ENCODE measurements at places on chromosomes 7 and 10.
A peak's percentile ranks its signal among the peaks of the same experiment; 100 is the strongest.

DNA sequence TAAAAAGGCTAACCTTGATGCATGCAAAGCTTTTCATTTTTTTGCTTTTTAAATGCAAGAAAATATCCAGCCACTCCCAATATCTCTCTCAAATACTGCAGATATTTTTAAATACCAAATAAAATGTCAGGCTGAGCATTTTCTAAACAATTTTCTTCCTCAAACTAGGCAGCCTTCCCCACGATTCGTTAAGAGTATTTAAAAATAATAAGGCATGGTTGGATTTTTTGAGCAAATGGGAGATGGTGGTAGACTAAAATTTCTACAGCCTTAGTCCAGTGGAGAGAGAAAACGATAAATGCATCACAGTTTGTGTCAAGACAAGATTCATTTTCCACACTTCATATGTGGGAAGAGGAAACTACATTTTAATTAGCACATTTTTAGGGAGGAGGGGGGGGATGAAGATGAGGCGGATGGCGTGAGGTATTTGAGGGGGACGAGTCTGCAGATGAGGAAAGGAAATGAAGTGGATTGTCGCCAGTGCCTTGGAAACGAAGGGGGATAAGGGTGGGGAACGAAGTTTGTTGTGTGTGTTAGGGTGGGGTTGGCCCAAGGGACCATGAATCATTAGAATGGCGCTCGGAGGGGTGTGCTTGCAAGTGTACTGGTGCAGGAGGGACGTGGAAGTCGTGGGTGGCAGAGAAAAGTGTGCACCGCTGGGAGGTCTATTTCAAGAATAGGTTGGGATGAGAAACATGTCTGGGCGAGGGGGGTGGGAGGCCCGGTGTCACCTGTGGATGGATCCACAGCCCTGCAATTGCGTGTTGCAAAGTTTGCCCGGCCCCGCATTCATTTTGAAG lies 1.2 kb upstream of the ADD3 start:
- DNase-seq: peak; percentile 67

DNA sequence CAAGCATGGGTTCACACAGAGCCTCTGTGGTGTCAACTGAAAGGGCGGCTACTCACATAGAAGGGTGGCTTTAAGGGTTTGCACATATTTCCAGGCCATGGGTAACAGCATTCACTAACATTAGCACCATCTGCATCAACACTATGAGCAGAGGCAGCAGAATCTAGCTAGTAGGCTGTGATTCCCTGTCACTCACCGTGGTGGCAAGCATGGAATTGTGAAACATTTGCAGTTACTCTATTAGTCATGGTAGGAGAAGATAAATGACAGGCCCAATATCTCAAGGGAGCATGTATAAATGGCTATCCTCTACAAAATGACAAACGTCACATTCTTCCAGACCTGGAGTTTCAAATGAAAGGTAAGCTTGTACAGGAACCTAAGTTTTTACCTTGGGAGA lies 32.2 kb upstream of the CUBN start:
- DNase-seq: no peak

DNA sequence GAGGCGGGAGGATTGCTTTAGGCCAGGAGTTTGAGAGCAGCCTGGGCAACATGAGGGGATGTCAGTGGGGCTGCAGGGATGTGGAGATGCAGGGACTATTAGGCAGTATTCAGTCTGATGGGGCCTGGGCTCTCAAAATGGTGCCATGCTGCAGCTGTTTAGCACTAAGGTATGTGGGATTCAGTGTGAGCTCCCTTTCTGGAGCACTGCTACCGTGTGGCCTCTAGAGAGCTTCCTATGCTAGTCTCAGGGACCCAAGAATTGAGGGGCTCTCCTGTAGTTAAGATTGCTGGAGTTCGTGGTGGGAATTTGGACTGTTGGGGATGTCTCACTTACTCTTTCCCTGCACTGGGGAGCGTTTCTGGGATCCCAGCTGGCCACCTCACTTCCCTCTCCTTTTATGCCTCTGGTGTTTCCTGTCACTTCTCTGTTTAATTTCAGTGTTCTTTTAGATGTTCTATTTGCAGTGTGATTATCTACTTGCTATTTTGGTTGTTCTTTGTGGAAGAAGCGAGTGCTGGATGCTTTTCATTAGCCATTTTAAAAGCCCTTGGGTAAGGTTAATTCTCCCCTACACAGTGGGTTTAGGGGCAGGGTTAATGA lies 23.4 kb downstream of the LSMEM1 start:
- DNase-seq: no peak

- DNase-seq: no peak
These were observed 926.3 kb downstream of the NRG3 start for GRCh38 chr10:82801289-82801688.

- DNase-seq: no peak
These were observed 336.8 kb downstream of the WDR11 start for GRCh38 chr10:121188005-121188404.

DNA sequence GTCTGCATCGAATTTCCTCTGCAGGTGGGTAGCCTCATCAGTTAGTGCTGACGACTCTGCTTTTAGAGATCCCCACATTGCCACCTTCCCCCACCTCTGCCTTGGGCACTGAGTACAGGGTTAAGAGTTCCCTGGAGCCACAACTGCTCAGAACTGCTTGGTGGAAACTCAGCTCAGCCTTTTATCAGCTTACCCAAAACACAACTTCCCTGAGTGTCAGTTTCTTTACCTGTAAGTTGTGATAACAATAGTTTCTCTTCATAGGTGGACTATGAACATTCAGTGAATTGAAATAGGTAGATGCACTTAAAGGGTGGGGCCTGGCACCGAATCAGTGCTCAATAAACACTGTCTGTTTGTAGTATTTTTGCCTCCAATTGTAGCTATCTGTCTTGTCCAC lies 11.3 kb downstream of the ASB13 start:
- DNase-seq: no peak

DNA sequence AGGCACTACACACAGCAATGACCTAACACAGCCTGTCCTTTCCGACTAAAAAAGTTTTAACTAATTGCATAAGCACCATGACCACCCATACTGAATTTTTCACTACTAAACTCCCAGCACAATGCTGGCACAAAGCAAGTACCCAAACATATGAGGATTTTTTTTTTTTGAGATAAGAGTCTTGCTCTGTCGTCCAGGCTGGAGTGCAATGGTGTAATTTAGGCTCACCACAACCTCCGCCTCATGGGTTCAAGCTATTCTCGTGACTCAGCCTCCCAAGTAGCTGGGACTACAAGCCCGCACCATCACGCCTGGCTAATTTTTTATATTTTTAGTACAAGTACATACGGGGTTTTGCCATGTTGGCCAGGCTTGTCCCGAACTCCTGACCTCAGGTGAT lies 5.1 kb downstream of the UBE2H start:
- DNase-seq: no peak

- DNase-seq: no peak
These were observed 372.6 kb downstream of the GPR158 start for GRCh38 chr10:25547382-25547781.

GRCh38 chr10:22723343-22723779 lies 9.0 kb upstream of the PIP4K2A start:
- no peak for DNase-seq

DNA sequence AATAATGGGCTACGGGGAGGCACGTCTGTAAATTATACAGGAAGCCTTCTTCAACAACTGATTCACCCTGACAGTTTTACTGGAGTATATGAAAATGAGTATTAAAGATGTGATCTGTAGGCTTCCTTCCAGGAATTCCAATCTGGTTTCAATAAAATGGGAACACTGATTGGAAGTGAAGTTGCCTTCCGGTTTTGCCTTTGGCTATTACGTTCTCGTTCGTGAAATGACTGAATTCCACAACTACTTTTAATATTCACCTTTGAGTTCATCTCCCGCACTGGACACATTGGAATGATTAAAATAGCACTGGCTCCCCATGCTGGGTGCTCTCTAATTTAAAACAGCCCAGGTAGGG lies 350.1 kb upstream of the MKI67 start:
- no peak for DNase-seq

DNA sequence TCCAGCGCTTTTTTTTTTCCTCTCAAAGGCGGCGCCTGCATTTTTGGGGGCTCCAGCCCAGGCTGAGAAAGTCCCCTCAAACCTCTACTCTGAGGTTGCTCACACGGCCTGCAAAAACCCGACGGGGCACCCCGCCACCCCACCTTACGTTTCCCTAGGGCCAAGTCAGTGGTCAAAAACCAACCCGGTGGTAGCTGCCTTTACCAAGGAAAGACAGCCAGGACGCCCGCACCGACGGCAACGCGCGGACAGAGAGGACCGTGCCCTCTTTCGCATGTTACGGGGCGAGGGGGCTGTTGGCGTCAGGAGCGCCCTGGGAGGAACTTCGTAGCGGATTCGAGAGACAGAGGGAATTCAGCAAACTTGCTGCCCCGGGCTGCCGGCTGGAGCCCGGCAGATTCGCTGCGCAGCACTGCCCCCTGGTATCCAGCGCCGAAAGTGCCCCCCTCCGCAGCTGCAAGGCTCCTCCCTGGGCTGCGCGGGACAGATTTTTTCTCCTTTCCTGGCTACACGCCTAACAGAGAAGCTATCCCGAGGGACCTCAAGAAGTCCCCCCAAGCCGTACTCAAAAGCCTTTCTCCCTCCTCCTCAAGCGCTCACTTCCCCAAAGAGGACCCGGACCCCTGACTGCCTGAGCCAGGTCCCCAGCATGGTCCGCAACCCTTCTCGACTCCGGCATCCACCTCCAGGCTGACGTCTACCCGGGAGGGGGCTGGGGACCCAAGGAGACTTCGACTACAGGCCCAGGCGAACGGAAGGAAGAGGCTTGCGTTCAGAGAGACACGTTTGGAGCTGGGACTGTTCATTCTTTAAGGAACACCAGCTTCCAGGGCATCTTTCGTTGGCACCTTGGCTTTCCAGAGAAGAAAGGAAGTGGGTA lies 27.7 kb upstream of the VAX1 start:
- peak; percentile 42 for DNase-seq

GRCh38 chr7:1520539-1521234 lies 9.8 kb upstream of the MAFK start:
- peak; percentile 100 for DNase-seq

DNA sequence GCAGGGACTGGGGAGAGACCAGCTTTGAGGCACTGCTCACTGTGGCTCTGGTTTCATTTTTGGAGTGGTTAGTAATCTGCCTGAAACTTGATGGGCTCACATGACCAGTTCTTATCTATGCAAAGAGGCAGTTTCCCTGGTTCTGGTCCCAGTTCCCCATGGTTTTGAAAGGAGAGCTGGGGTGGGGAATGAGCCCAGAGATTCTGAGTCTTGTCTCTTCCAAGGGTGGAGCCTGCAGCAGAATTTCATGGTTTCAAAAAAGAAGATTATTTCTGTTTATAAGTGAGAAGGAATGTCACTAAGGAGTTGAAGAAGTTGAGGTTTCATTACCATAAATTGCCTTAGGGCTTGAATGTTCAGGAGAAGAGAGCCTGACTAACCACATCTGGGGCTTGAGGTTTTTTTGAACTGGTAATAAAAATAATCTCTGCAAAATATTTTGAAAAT lies 190.2 kb upstream of the HABP2 start:
- DNase-seq: no peak

- peak; percentile 36 for DNase-seq
These were observed 46.6 kb downstream of the CCSER2 start for GRCh38 chr10:84375011-84375410.

GRCh38 chr7:108004220-108005142 lies 1.5 kb upstream of the LAMB1 start:
- peak; percentile 94 for DNase-seq

DNA sequence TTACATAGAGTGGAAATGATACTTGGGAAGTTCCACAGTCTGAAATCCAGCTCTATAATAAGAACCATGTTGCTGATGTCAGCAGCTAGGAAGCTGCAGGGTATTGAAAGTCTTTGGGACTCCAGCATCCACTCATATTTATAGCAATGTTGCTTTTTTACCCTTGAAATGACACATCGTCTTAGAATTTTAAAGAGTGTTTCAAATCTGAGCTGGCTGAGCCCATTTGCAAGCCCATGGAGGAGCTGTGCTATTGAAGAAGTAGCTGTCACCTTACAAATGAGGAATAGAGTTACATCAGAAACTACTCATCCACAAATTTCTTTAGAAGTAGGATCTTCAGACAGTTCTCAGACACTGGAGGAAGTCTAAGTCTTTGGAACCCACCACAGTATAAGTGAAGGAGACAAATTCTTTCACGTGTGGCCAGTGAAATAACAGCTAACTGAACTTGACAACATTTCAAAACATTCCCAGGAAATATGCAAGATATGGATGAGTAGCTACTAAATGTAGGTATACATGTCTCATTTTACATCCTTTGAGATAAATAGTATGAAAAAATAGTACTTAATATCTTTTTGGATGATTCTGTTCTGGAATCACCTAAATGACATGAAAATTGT lies 203.6 kb downstream of the ZNF365 start:
- no peak for DNase-seq

GRCh38 chr10:133422223-133422806 lies 2.1 kb downstream of the SPRN start:
- DNase-seq: no peak

GRCh38 chr7:24510759-24511158 lies 62.5 kb upstream of the PALS2 start:
- peak; percentile 26 for DNase-seq

GRCh38 chr10:20185116-20185515 lies 368.9 kb downstream of the PLXDC2 start:
- DNase-seq: peak; percentile 13

DNA sequence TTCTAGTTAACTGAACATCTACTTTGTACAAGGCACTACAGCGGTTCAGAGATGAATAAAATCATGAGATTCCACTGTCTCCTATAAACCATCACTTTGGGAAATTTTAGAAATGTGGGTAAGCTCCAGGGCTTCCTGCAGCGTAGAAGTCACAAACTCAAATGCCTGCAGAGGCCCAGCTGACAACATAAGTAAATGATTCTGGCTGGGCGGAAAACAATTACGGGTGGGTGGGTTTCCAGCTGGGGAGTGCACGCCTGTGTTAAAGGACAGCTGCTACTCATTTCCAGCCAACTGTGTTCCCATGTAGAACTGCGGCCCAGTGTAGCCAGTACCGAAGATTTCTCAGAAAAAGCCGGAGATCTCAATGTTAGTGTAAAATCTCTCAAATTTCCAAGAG lies 69.5 kb upstream of the ATRNL1 start:
- no peak for DNase-seq

DNA sequence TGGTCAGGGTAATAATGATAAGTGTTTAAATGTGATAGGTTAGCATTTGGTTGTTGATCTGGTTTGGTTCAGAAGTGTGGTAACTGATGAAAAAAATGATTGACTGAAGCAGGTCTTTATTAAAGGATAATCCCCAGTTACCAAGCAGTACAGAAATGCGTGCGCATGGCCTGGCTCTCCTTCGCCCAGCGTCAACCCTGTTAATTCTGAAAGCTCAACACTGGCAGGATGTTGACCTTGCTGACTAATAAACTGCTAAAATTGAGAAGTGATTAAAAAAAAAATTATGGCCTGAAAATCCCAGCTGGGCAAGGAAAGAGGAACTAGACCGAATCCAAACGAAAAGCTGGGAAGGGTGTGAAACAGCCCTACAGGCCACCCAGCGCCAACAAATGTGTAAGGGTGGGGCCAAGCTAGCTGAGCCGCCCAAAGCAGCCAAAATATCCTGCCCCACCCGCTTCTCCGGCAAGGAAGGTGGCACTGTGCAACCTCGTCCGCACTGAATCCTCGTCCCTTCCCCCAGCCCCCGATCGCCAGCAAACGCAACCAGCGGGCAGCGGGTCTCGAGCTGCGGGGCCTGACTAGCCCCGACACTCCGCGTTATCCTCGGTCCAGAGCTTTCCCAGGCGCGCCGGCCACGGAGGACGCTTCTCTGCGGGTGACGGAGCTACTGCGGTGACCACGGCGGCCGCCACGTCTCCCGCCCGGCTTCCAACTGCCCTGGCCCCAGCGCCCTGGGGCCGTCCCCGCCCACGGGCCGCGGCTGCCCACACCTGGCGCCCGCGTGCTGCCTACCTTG lies 561 bp downstream of the SHTN1 start:
- DNase-seq: peak; percentile 79

All from Caki2 (cell line).